Karpas-422 (cell line): ENCODE measurements at places on chromosomes 6 and 20.

GRCh38 chr6:11013721-11014070 lies 30.4 kb downstream of the ELOVL2 start:
- no peak overlapping the region for H3K4me3 ChIP-seq
- H3K4me1 ChIP-seq = no peaks in the 10 kb centered on the region
- H3K36me3 ChIP-seq = no peaks in the 10 kb centered on the region
- no peak overlapping the region for H3K27ac ChIP-seq
- no peaks in the 10 kb centered on the region for H3K27me3 ChIP-seq

GRCh38 chr6:19988555-19988954 lies 151.4 kb downstream of the ID4 start:
- no peak overlapping the region for H3K4me3 ChIP-seq
- no peaks in the 10 kb centered on the region for H3K4me1 ChIP-seq
- H3K27ac ChIP-seq = no peak overlapping the region
- DNase-seq = no peak
- H3K36me3 ChIP-seq = no peaks in the 10 kb centered on the region

GRCh38 chr6:76330031-76330430 lies 257.6 kb upstream of the IMPG1 start:
- no peaks in the 10 kb centered on the region for H3K27me3 ChIP-seq
- no peaks in the 10 kb centered on the region for H3K4me1 ChIP-seq
- no peaks in the 10 kb centered on the region for H3K36me3 ChIP-seq

DNA sequence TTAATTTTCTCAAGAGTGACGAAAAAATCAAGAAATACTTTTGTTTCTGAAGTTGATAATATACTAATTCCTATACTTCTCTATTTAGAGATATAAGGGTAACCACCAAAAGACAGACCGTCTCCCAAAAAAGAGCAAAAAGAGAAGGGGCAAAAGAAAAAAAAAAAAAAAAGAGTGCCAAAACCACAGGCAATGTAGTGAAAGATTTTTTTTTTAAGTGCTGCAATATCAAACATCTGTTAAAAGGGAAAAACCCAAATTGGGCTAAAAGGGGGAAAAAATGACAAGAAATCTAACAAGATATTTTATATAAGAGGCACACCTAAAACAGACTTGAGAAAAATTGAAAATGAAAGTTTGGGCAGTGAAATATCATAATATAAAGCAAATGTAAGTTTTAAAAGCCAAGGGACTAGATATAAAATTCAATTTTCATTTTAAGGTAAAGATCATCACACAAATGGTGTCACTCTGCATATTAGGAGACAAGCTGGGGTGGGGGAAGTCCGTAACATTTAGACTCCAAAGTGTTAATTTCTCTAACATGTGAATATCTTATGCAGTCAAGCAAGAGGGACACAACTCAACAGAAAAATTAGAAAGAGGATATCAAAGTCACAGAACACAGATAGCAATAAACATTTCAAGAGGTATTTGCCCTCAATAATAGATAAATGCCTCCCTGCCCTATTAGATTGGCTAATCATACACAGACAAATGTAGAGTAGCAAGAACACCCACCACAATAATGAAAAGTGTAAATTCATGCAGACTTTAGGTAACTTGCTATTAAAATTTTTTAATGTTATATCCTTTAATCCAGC lies 9.1 kb downstream of the C6orf52 start:
- no peak overlapping the region for H3K4me3 ChIP-seq
- H3K27me3 ChIP-seq = no peaks in the 10 kb centered on the region
- H3K4me1 ChIP-seq = peaks cover 5% of the 10 kb centered on the region; the same call in 1 of the 2 replicates

DNA sequence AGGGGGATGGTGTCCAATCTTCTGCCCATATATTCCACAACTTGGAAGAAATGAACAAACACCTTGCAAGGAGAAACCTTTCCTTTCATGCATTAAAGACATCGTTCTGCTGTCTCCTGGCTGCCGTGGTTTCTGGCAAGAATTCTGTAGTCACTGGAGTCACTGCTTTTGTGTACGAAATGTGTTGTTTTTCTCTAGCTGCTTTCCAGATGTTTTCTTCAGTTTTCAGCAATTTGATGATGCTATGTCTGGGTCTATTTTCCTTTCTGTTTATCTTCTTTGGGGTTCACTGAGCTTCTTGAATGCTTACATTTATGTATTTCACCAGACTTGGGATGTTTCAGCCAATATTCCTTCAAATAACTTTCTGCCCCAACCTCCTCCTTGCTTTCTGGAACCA lies 40.6 kb upstream of the SLCO4A1 start:
- no peaks in the 10 kb centered on the region for H3K27me3 ChIP-seq
- DNase-seq = no peak
- H3K27ac ChIP-seq = no peak overlapping the region
- H3K4me3 ChIP-seq = no peak overlapping the region
- peaks cover 11% of the 10 kb centered on the region for H3K4me1 ChIP-seq
